ENCODE measurements at places on chromosomes 2 and 18.

DNA sequence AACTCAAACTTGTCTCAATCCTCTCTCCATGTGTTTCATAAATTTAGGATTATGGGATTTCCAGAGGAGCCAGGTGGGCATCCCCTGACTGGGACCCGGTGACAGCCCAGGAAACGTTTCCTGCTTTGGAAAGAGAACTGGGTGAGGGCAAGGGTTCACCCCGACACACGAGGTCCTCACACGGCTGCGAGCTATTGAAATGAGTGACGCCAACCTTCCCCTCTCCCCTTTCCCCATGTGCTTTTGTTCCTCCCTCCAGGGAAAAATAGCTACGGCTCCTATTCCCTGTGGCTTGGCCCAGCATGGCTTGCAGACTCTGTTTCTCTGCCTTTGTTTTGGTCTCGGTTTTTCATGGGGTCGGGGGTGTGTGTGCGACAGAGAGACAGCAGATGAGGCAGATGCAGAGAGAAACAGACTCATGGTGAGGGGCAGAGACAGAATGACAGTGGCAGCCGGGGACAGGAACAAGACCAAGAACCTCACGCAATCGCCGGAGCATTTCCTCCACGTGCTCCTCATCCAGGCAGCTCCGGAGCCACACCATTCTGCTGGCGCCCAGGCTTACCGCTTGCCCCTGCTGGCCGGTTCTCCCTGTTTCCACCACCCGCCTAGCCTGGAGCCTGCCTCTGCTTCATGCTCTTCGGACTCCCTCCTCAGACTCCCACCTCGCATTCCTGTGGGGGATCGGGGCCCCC, 238.5 kb downstream of the DYSF start:
- DNase-seq, result no peak

DNA sequence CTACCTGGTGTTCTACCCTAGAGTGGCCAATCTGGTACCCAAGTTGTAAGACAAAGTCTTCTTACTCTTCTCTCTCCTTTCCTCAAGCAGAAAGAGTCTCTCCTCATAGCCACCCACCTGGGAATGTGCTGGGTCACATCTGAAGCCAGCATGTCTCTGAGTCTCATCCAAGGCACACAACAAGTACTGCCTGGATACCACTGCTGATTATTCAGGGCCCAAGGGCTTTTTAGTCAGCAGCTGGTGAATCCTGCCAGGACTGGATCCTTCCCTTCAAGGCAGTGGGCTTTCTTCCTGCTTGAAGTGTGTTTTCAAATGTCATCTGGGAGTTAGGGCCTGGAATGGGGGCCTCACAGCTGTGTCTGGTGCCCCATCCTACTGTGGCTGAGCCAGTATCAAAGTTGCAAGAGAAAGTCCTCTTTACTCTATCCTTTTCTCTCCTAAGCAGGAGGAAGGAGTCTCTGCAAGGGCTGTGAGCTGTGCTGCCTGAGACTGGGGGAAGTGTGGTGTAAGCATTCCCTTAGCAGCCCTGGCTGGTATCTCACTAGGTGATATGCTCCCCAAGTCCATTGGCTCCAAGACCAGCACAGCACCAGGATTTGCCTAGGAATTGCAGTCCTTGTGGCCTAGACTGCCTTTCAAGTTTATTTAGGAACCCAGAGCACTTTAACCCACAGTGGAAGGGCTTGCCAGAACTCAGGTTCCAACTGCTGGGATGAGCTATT, 27.2 kb downstream of the OXER1 start:
- no peak for DNase-seq

DNA sequence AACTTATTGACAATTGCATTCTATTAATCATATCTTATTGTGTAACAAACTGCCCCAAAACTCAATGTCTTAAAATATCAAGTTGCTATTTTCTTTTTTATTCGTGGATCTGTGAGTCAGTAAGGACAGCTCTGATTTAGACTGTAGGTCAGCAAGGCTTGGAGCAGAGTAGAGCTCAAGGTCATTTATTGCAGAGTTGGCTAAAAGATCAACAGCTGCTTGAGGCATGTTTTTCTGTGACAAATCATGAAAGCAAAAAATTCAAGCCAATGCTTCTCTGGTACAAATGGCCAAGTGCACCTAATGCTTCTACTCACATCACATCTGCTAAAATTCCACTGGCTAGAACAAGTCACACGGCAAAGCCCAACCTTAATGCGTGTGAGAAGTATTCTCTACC, 497.7 kb upstream of the LRATD1 start:
- DNase-seq, result no peak

- no peak for DNase-seq
Observed at GRCh38 chr2:189394525-189394924, 46.7 kb upstream of the WDR75 start.

DNA sequence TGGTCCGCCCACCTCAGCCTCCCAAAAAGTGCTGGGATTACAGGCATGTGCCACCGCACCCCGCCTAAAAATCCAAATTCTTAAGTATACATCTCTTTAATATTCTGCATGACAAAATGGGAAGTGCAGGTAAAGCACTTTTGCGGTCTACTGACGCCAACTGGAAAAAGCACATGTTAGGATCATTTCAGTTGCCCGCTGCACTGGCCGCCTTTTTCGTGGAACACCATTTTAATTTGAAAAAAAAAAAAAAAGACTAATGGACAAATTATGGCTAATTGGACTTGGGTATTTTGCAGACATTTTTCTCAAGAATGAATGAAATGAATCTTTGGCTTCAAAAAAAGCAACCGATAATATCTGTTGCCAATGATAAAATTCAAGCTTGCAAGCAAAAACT, 129.3 kb upstream of the GPC1 start:
- no peak for DNase-seq

GRCh38 chr2:17331636-17332035, 186.6 kb downstream of the RAD51AP2 start:
- DNase-seq, result no peak

DNA sequence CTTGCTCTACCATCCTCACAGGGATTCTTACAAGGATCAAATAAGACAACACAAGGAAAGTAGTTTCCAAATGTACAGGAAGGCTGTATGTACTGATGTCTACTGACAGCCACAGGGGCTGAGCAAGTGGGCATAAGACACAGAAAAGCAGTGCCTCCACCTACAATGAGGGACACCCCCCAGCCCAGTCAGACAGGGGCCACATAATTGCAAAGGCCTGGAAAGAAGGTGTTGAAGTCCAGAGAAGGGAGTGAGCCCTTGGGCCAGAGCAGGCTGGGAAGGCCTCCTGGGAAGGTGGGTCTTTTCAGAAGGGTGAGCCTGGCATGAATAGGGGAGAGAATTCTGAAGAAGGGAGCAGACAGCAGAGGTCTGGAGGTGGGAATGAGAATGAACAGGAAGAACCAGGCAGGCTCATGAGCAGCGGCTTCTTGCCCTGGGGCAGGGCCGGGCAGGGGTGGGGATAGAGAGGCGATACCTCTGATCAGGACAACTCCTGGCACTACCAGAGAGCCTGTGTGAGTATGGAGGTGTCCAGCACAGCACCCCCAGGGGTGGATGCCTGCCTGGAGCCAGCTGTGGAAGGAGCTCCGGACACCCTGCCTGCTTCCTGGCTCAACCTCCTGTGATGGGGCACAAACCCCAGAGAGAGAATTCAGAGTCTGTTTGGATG, 30.1 kb downstream of the HS1BP3 start:
- no peak for DNase-seq

- DNase-seq, result no peak
Observed at GRCh38 chr18:7721532-7721931, 154.4 kb downstream of the PTPRM start.

GRCh38 chr2:45759310-45759851, 107.9 kb downstream of the PRKCE start:
- peak; percentile 69 for DNase-seq

DNA sequence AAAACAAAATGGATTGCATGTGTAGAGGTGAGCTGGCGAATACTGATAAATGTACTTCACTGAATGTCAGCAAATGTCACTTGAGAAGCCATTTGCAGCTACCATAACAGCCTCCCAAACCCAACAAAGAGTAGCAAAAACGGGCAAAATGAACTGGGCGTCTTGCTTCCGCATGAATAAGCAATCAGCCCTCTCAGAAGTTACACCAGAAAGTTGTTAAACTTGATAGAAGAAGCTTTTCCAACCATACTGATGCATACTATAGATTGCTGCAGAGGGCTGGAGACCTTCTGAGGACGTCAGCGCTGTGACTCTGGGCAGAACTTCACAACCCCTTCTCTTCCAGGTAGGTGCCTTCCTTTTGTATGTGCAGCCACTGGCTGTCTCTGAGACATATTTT, 18.7 kb upstream of the SIX3 start:
- DNase-seq, result no peak

- no peak for DNase-seq
Observed at GRCh38 chr2:15112216-15112615, 448.9 kb downstream of the NBAS start.

GRCh38 chr2:105853354-105854088, 108.8 kb downstream of the NCK2 start:
- DNase-seq, result no peak

GRCh38 chr2:151640087-151640486, 94.2 kb downstream of the NEB start:
- no peak for DNase-seq

DNA sequence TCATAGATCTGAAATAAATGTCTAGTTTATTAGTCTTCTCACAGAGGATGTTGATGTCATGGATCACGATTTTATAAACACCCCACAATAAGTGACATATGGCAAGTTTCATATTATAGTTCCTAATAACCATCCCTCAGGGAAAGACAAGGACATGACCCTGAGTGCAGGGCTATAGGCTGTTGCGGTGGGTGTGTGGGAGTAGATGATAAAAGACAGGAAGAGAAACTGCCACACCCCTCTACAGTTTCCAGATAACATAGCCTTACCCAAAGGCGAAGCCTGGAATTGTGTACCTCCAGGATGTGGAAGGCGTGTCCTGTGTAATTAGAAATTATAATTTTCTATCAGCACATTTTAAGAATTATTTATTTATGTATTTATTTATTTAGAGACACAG, 2.4 kb upstream of the NEDD4L start:
- DNase-seq, result peak; percentile 55

GRCh38 chr2:148317598-148317997, 296.7 kb downstream of the MBD5 start:
- DNase-seq, result no peak

Data from NCI-H2171 (cell line).